ENCODE measurements at places on chromosomes 4 and X.

DNA sequence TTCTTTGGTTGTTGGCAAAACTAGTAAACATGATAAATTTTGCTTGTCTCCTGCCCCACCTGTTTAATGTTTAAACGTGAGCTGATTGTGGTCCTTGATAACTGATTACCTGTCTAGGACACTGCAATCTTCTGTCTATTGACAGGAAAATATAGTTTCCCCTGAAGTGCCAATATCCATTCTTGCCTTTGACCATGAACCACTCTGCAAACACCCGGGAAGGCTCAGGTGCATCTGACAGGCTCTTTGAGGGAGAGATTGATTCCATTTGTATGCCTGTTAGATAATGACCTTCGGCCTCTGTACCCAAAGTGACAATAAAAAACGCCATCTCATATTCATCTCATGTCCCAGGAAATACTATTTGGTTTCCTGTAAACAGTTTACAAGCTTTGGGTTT lies 453.0 kb downstream of the CENPC start:
- DNase-seq, result no peak

DNA sequence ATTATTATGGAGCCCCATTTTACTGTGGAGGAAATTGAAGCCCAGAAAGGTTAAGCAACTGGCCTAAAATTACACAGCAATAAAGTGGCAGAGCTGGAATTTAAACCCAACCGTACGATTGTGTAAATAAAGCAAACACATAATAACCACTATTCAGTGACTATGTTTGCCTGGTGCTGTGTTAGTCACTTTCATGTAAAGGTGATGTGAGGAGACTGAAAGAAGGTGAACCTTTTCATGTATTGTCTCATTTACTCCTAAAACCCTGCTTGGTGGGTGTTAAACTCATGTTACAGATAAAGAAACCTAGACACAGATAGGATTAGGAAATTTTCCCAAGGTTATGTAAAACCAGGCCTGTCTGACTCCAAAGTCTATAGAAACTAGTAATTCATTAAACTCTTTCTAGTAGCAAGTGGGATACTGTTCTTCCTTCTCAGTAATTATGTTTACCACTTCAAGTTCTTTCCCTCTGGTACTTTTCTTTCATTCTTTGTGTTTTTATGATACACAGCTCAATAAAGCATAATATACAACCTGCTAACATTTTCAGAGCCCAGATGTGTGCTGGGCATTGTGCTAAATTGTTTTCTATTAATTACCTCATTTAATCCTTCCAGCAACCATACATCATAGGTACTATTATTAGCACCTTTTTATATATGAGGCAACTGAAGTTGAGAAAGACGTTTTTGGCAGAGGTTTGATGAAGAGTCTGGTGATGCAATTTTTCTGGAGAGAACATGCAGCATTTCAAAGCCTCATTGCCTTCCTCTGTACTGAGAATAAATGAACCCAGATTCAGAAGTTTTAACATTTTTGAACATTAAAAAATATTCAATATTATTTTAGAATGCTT lies 202.7 kb downstream of the SPRY1 start:
- DNase-seq, result no peak

GRCh38 chrX:55484948-55485347 lies 4.7 kb downstream of the USP51 start:
- no peak for DNase-seq

GRCh38 chr4:131159261-131159660 lies 1989.8 kb upstream of the PCDH10 start:
- DNase-seq, result no peak

DNA sequence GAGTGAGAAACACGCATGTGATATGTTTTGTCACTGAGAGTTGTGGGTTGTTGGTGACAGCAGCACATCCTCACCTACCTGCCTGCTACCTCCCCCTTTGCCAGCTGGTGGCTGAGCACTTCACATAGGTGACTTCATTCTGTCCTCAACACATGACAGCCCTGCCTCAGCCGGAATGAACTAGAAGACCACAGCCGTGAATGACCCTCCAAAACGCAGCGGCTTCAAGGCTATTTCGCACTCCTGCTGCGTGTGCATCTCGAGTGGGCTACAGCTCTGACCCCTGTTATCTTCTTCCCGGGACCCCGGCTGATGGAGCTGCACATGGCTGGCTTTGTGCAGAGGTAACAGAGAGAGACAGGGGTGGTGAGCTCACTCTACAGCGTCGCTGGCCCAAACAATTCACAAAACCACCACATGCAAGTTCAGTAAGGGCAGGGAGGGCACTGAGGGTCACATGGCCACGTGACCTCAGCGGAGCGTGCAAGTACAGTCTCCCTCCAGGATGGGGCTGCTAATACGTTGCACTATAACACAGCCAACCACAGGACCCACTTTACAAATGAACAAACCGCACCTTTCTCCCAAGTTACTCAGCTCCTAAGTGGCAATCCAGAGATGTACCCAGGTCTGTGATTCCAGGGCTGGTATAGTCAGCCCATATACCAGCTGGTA lies 6.3 kb upstream of the PPP2R2C start:
- no peak for DNase-seq

- DNase-seq, result no peak
These were observed 67.9 kb downstream of the CHRNA9 start for GRCh38 chr4:40403081-40403480.

GRCh38 chrX:16113978-16114565 lies 9.3 kb upstream of the GRPR start:
- DNase-seq, result no peak

DNA sequence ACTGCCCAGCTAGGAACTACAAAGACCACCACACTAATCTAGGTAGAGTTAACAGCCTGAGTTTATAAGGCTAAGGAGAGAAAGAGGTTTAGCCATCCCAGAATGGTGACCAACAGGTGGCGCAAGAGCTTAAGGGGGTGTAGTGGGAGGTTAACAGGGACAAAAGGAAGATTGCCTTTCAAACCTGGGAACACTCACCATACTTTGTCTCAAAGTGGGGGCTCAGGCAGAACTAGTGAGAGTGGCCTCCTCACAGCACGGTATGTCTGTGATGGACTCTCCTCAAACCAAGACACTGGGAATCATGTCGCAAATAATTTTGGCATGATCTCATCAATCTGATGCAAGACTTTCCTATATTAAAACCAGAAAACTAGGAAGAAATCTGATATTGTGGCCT lies 23.4 kb downstream of the CCNI start:
- DNase-seq, result no peak

GRCh38 chrX:41014776-41015360 lies 70.4 kb upstream of the USP9X start:
- DNase-seq, result no peak

DNA sequence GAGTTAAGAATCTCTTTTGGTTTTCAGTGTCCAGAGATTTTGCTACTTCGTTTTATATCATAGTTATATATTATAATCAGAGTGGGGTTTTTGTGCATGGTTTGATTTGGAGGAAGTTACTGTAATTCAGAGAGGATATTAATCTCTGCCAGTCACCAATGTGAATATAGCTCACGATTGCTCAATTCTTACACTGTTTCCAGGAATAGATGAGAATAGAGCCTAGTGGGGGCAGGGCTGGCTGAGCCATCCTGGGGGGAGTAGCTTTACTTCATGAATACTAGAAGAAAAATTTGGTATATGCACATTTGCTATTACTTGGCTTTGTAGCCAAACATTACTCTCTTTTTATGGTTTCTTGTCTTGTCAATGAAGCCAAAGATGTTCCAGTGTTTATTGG lies 60.9 kb upstream of the TRPC3 start:
- DNase-seq, result no peak

- peak; percentile 80 for DNase-seq
These were observed 29.4 kb upstream of the RBMX start for GRCh38 chrX:136909706-136910564.

- no peak for DNase-seq
These were observed 509.6 kb upstream of the DIPK2B start for GRCh38 chrX:45710081-45710801.

DNA sequence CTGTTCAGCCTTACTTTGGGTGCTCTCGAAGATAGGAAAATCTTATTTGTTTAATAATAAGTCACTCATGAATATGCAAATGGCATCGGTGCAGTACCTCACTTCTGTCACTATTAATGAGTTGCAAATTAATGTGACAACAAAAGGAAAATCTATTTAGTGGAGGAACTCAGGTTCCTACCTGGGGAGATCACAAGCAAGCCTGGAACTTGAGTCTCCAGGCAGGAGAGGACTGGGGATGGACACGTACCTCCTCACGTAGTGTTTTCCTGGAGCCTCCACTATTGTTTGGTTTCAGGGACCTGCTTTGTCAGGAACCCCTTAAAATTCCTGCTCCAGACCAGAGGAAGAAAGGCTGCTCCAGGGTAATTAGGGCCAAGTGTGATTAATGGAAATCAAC lies 82.1 kb downstream of the BCOR start:
- DNase-seq, result no peak

- no peak for DNase-seq
These were observed 367.6 kb downstream of the PPP3CA start for GRCh38 chr4:100979736-100980135.

- no peak for DNase-seq
These were observed 72.9 kb upstream of the STIM2 start for GRCh38 chr4:26787461-26788340.

DNA sequence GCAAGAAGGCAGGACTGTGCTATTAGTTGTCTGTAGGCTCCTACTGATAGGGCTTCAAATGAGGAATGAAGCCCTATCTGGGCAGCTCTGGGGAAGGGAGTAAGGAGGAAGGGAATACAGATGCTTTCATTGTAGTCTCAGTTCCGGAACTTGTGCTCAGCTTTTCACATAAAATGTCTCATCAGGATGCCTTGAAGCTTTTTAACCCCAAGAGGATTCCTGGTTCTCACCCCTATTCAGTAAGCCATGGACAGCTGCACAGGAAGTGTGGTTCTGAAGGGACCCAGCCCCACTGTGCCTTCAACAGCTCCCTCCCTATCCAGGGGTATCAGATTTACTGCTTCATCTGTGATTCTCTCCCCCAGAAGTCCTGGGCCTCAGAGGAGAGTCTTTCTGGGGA lies 5.0 kb downstream of the ARMCX5 start:
- no peak for DNase-seq

DNA sequence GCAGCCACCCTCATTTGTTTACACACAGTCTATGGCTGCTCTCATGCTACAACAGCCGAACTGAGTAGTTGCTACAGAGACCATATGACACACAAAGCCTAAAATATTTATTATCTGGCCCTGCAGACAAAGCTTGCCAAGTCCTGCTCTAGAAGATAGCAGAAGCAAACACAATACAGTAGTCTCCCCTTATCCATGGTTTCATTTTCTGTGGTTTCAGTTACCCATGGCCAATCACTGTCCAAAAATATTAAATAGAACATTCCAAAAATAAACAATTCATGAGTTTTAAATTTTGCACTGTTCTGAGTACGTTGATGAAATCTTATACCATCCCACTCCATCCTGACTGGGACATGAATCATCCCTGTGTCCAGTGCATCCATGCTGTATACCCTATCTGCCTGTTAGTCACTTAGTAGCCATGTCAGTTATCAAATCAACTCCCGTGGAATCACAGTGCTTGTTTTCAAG lies 40.2 kb upstream of the ZNF81 start:
- no peak for DNase-seq

DNA sequence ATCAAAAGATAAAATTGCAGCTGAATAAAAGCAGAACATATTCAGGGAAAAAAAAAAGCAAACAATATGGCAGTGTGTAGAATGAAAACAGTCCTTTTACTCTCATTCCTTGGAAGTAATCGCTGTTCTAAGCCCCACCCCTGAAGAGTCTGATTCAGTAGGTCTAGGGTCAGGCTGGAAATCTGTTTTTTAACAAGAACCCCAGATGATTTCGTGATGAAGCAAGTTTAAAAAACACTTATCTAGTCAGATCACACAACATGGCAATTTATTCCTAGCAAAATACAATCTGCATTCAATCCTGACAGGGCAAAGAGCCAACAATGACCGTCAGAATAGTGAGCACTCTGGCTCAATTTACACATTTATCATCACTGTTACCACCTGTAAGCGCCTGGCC lies 16.1 kb downstream of the FAM120C start:
- no peak for DNase-seq

DNA sequence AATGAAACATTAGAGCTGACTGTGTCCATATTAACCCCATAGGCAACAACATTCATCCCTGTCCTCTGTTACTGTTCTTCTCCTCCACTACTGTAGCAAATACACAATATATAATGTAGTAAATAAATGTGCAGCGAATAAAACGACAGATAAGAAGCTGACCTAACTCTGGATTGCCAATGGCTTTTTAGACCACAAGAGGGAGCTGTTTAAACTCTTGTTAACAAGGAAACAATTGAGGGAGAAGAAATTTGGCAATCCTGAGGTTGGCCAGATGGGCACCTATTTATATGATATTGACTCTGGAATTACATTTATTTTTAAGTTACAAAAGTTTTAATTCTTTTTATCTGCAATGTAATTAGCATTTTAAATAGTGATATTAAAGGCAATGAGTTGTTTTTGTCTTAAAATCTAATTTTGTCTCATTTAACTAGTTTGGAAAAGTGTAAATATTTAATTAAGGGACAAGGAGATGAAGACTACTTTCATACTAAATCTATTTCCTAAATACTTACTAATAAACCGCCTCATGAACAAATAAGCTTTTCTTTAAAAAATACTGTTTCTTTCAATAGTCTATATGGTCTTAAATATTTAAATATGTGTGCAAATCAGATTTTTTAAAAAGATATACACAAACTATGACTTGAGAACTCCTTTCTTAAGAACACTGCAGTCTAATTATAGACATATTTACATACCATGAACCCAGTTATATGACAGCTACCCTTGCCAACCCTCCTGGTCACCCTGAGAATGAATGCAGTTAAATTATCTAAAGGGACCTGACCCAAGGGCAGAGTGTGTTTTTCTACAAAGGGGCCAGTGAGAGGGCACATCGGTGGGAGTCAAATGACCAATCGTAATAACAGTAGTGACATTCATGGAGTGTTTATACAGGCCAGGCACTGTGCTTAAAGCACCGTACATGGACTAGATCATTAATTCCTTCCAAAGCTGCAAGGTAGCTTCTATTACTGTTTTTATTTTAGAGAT lies 52.9 kb upstream of the HPF1 start:
- no peak for DNase-seq

DNA sequence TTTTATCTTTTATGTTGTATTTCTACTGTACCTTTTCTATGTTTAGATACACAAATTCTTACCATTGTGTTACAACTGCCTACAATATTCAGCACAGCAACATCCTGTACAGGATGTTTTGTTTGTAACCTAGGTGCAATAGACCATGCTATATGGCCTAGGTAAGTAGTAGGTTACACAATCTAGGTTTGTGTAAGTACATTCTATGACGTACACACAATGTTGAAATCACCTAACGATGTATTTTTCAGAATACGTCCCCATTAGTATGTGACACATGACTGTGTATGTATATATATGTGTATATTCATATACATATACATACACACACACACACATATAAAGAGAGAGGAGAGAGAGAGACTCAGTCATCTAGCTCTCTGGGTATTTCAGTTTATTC lies 103.5 kb downstream of the CLNK start:
- DNase-seq, result no peak

- no peak for DNase-seq
These were observed 1.1 kb downstream of the EMD start for GRCh38 chrX:154380153-154380552.

DNA sequence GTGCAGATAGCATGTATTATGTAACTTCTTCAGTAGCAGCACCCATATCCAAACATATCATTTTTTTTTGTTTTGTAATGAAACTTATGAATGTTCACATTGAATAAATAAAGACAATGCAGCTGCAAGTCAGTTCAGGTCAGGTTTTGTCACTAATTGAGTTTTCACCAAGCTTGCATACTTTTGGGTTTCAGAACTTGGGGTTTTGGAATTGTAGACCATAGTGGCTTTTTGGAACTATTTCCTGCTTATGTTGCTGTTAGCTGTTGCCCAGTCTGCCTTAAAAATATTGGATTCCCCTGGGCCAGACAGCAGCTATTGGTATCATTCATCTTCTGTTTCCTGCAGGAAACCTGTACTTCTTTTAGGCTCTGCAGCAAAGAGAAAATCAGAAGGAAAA lies 113.4 kb upstream of the LIMCH1 start:
- no peak for DNase-seq

Data from cardiac septum (tissue), 1 donor.